ENCODE measurements at places on chromosomes 12 and 14. TPM values are rescaled to one million over a fixed set of nuclear protein-coding genes. Genes with fewer than 3 reads are reported as not detected.

Gene EIF2S3B
- total RNA-seq: 2.2 TPM

Gene LRP6
- 62.4 TPM for total RNA-seq

Gene SLC25A47
- total RNA-seq: 0.13 TPM

Gene P2RX2
- total RNA-seq: 1.8 TPM

Gene LBHD2
- total RNA-seq: not detected

Gene NFE2
- 1.5 TPM for total RNA-seq

Gene SIX1
- 0.17 TPM for total RNA-seq

DNA sequence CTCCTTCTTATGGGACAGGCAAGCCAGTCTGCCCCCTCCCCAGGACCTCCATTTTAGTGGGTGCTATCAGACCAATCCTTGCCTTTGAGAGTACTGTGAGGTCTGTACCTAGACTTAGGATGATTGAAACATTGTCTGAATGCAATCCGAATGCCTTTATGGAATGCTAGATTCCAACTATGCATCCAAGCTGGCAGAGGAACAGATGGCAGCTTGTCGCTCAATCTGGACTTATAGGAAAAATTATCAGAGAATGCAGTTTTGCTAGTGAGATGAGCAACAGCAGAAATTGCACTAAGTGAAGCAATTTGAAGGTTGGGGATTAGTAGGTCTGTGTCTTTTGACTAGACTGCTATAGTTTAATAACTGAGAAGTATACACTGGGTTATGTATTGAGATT lies 109.1 kb downstream of the DYRK2 start:
- no peak for DNase-seq

DNA sequence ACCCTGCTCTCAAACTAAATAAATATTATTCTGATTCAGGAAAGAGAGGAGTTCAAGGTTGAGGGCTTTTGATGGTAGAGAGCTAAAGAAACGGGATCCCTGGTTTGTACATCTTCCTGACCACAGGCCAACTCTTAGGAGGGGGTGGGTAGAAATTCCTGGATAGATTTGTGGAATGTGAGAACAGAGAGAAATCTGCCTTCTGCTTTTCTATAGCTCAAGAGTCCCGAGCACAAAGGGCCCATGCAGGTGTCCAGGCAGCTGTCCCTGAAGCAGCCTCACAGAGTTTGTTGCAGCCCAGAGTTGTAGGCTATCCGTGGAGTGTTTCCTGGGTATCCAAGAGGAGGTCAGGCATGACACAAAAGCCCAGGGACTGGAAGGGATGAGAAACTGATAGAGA lies 198.6 kb downstream of the BCAT1 start:
- DNase-seq: no peak

DNA sequence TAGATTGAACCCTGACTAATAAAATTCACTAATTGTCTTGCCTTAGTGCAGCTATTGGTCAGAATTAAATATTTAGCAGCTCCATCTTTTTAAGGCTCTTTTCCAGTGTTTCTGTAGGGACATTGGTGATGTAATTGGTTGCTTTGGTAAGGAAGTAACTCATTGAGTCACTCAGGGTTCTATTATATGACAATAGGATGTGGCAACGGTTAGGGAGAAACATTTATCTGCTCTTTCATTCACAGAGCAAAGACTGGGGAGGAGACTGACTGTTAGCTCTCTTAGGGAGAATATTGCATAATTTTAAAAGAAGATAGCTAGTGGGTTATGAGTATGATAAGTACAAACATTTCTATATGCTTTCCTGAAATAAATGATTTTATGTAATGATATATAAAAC lies 616.5 kb downstream of the TRHDE start:
- no peak for DNase-seq

- DNase-seq: no peak
These were observed 71.7 kb upstream of the PELI2 start for GRCh38 chr14:56046546-56046945.

GRCh38 chr14:88312257-88312656 lies 10.8 kb downstream of the KCNK10 start:
- DNase-seq: no peak

DNA sequence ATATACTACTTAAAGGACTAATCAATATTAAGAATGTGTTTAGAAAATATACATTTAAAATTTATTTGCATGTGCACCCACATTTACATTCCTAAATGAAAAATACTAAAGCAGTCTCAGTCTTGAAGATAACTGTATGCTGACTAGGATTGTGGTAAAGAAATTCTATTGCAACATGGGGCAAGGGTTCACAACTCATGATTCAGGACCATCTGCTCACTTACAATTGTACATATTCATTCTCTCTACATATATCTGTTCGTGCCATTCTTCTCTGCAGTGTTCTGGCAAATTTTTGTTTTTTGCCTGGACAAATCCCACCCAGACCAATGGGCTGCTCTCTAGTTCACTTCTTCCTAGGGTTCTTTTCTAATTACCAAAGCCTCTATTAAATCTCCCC lies 417.2 kb upstream of the NOVA1 start:
- DNase-seq: no peak

DNA sequence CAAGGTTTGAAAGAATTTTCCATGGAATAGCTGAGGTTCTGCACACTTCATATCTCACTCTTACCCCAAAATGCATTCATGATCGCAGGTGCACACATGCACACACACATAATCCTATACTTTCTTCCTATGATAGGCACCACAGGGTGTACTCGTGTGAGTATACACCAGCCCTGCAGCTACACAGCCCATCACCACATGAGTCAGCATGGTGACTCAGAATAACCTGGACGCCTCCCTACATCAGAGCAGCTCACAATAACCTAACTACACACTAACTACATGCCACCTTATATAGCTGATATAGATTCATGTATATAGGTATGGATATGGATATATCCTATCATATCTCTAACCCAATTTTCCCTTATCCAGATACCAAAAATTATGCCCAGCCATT lies 850.2 kb upstream of the TMEM132C start:
- no peak for DNase-seq

DNA sequence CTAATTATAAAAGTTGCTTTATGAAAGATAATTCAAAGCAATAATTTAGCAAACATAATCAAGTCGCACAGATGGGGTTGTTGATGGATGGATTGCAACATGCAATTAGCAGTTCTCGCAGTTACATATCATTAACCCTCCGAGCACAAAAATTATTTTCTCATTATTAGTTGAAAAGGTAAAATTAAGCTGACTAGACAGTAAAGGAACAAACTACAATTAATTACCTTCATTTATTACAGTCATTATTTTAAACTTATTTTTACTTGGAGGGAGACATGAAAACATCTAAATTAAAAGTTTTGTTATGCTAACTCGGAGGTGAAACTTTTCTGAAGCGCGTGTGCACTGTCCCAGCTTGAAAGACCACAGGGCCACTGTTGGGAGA lies 146.9 kb downstream of the PHETA1 start:
- no peak for DNase-seq

- DNase-seq: peak; percentile 97
These were observed 12.0 kb upstream of the BLTP3B start for GRCh38 chr12:100154474-100155247.

DNA sequence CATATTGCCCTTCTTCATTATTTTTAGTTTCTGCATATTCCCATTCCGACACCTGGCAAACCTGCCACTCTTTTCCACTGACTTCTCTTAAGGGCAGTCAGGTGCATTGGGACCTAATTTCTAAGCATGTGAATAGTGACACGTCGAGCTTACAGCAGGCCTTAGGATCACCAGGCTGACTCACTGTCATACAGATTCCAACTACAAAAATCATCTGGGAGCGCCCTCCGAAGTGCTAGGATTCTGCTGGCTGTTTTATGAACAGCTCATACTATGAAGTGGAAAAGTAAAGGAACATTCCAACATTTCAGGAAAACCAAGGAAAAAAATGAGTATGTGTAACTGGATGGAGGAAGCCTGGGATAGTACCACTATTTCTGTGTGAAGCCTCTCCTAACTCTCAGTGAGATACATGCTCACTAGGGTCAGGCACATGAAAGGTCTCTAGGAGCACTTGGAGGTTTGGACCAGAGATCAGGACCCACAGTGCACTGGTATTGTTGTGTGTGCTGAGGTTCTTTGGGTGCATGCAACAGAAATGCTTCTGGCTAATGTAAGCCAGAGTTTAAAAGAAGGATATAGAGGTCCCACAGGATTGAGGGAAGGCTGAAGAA lies 257.4 kb downstream of the ZFP36L1 start:
- DNase-seq: no peak

GRCh38 chr14:50095895-50096294 lies 20.5 kb downstream of the VCPKMT start:
- no peak for DNase-seq
